Naive thymus-derived CD8-positive, alpha-beta T cell (primary cell): ENCODE measurements at places on chromosomes 11 and 22.

DNA sequence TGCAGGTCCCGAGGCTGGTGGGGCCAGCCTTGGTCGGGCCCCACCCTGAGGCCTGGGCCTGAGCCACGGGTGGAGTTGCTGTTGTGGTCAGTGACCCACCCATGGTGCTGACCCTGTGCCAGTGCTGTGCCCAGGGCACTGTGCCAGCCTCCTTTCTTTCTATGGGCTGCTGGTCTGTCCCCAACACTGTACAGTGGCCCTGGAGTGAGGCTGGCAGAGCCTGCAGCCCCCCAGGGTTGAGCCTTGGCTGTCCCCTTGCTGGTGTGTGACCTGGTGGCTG is 1235.7 kb downstream of the BRD1 start:
- H3K27ac ChIP-seq, result no peak overlapping the region
- H3K4me1 ChIP-seq, result no peaks in the 10 kb centered on the region
- no peak overlapping the region for H3K4me3 ChIP-seq

- H3K27ac ChIP-seq, result peak overlapping the region; percentile 25
- H3K4me3 ChIP-seq, result no peak overlapping the region
- H3K4me1 ChIP-seq, result peaks cover 24% of the 10 kb centered on the region
- peak; percentile 37 for DNase-seq
- H3K27me3 ChIP-seq, result no peaks in the 10 kb centered on the region
- H3K36me3 ChIP-seq, result peaks cover 23% of the 10 kb centered on the region
These were observed 10.0 kb downstream of the PPM1F start for GRCh38 chr22:21942407-21943343.

DNA sequence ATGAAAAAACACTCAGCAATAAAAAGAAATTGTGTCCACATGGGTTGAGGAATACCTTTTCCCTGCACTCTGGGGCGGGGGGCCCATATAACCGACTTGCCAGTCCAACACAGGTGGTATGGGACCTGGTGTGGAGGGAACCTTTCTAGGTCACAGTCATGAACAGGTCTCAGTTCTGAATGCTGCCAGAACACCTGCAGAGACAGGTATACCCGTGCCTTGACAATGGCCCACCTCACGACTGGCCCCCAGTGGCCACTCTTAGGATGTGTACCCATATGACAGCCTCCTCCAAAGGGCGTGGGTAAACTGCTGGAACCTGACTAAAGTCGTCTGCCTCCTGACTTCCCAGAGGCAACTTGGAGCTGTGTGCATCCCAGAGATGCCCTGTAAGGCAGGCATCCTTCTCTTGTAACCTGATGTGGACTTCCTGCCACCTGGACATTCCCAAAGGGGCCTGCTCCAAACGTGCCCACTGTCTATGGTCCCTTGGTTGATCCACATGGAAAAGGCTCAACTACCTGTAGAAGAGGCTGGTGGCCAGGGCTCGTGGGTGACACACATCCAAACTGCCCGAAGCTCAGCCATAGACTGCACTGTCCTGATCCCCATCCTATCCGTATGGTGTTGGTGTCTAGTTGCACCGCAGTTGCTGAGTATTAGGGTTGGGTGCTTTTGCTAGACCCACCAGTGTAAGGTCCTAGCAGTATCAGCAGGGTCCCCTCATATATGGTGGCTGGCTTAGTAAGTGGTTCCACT is 859.3 kb downstream of the BRD1 start:
- peaks cover 11% of the 10 kb centered on the region for H3K27me3 ChIP-seq
- no peaks in the 10 kb centered on the region for H3K4me1 ChIP-seq
- no peaks in the 10 kb centered on the region for H3K36me3 ChIP-seq
- no peak overlapping the region for H3K27ac ChIP-seq

DNA sequence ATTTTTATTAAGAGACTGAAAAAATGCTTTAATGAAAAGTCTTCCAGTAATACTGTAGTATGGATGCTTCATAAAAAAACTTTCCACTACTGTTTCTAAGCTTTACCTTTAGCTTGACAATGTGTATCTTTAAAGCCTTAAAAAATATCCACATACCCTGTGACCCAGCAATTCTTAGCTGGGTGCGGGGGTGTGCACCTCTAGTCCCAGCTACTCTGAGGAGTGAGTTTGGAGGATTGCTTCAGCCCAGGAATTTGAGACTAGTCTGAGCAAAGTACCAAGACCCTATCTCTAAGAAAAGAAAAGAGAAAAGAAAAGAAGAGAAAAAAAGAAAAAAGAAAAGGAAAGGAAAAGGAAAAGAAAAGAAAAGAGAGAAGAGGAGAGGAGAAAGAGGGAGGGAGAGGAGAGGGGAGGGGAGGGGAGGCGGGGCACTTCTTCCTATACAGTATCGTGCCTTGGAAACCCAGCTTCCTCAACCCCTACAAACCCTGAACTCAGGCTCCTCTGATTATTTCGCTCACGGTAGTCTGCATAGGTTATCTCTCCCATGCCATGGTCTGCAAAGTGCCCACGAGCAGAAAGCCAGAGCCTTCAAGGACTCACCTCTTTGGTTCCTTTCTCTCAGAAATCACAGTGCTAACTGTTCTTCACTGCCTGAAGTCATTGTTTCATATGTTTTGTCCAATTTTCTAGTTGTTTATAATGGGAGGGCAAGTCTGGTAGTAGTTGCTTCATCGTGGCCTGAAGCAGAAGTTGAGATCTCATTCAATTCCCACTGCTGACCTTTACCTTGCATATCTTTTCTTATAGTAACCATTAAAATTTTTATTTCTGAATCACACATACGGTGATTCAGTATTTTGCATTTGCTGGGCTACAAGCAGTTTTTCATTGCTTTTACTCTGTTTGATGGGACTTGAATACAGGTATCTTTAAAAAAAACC is 82.2 kb downstream of the FAM83F start:
- no peaks in the 10 kb centered on the region for H3K36me3 ChIP-seq
- no peak for DNase-seq
- H3K27me3 ChIP-seq, result no peaks in the 10 kb centered on the region
- peak overlapping the region; percentile 84 for H3K27ac ChIP-seq
- H3K4me1 ChIP-seq, result peaks cover 56% of the 10 kb centered on the region

GRCh38 chr22:46734830-46735453 is 3.1 kb downstream of the CERK start:
- H3K4me3 ChIP-seq, result peak overlapping the region; percentile 100
- H3K27me3 ChIP-seq, result no peaks in the 10 kb centered on the region
- peak; percentile 44 for DNase-seq
- peaks cover 70% of the 10 kb centered on the region for H3K4me1 ChIP-seq
- peak overlapping the region; percentile 99 for H3K27ac ChIP-seq

GRCh38 chr11:8809939-8810539 is 101.0 kb upstream of the AKIP1 start:
- no peak overlapping the region for H3K4me3 ChIP-seq
- DNase-seq, result no peak
- H3K27ac ChIP-seq, result no peak overlapping the region
- peaks cover 10% of the 10 kb centered on the region for H3K4me1 ChIP-seq

GRCh38 chr11:72075109-72075508 is 5.2 kb downstream of the NUMA1 start:
- no peak overlapping the region for H3K4me3 ChIP-seq
- H3K27me3 ChIP-seq, result no peaks in the 10 kb centered on the region
- peaks cover 4% of the 10 kb centered on the region for H3K36me3 ChIP-seq
- H3K4me1 ChIP-seq, result peaks cover 69% of the 10 kb centered on the region
- no peak for DNase-seq
- H3K27ac ChIP-seq, result no peak overlapping the region

- peak overlapping the region; percentile 93 for H3K27ac ChIP-seq
- no peak for DNase-seq
- peaks cover 50% of the 10 kb centered on the region for H3K4me1 ChIP-seq
- H3K4me3 ChIP-seq, result peak overlapping the region; percentile 76
- H3K27me3 ChIP-seq, result no peaks in the 10 kb centered on the region
These were observed 9.1 kb downstream of the POLD4 start for GRCh38 chr11:67344264-67344663.

DNA sequence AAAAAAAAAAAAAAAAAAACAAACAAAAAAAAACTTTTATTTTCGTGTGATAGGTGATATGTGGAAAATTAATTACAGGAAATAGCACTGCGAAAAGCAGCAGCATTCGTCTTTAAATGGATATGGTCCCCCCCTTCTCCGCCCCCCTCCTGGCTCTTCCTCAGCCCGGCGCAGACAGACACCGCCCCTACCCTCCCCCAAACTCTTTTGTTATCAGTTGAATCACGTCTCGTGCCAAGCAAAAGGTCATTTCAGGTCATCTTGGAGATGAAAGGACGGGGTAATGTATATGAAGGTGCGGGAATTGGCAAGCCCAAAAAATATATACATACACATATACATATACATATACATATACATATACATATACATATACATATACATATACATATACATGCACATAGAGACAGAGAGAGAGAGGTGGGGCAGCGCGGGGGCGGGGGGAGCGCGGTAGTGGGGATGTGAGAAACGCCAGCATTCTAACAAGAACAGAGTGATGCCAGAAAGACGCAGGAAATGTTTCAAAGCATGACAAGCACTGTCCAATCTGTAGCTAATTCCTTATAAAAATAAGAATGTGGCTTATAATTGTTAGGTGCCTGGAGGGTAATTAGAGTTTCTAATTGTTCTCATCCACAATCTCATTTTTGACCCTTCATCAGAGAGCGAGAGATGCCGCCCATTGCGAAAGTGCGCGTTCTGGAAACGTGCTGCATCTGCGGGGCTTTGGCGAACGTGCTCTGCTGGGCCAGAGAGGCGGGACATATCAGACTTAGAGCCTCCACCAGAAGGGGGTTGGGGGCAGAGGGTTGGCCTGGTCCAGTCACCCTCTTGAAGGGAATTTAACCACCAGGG is 214.5 kb upstream of the UBASH3B start:
- H3K36me3 ChIP-seq, result no peaks in the 10 kb centered on the region
- DNase-seq, result no peak
- no peak overlapping the region for H3K4me3 ChIP-seq
- H3K27ac ChIP-seq, result no peak overlapping the region
- peaks cover 19% of the 10 kb centered on the region for H3K27me3 ChIP-seq

- H3K4me1 ChIP-seq, result peaks cover 22% of the 10 kb centered on the region
- H3K4me3 ChIP-seq, result no peak overlapping the region
- no peak for DNase-seq
- peak overlapping the region; percentile 27 for H3K27ac ChIP-seq
These were observed 4.1 kb downstream of the PITPNM1 start for GRCh38 chr11:67500831-67501715.

- H3K4me3 ChIP-seq, result no peak within 1 kb of the TSS
- peaks cover 2% of the 10 kb centered on the region for H3K27me3 ChIP-seq
- peaks cover 4% of the 10 kb centered on the region for H3K4me1 ChIP-seq
- H3K36me3 ChIP-seq, result no peaks in the 10 kb centered on the region
These were observed at the start of gene NCF4 for GRCh38 chr22:36860821-36861659. TSS of gene NCF4 (plus strand) at chr22:36861006. CDS start at chr22:36861172, 166 bp downstream.

- H3K36me3 ChIP-seq, result no peaks in the 10 kb centered on the region
- H3K4me3 ChIP-seq, result no peak overlapping the region
- no peaks in the 10 kb centered on the region for H3K4me1 ChIP-seq
These were observed 143.6 kb upstream of the SEZ6L start for GRCh38 chr22:26025626-26026025.

GRCh38 chr11:112471731-112472130 is 211.1 kb upstream of the PLET1 start:
- no peaks in the 10 kb centered on the region for H3K27me3 ChIP-seq
- DNase-seq, result no peak
- no peaks in the 10 kb centered on the region for H3K36me3 ChIP-seq
- no peaks in the 10 kb centered on the region for H3K4me1 ChIP-seq
- no peak overlapping the region for H3K27ac ChIP-seq
- no peak overlapping the region for H3K4me3 ChIP-seq

GRCh38 chr11:61401173-61401572 is 8.8 kb downstream of the TMEM216 start:
- no peak overlapping the region for H3K4me3 ChIP-seq
- no peak overlapping the region for H3K27ac ChIP-seq
- H3K36me3 ChIP-seq, result peaks cover 81% of the 10 kb centered on the region
- H3K4me1 ChIP-seq, result no peaks in the 10 kb centered on the region
- DNase-seq, result no peak
- H3K27me3 ChIP-seq, result no peaks in the 10 kb centered on the region

GRCh38 chr22:40808018-40808841 is 10.9 kb downstream of the SLC25A17 start:
- H3K27ac ChIP-seq, result no peak overlapping the region
- no peaks in the 10 kb centered on the region for H3K36me3 ChIP-seq
- H3K4me1 ChIP-seq, result peaks cover 17% of the 10 kb centered on the region
- no peaks in the 10 kb centered on the region for H3K27me3 ChIP-seq

- H3K4me3 ChIP-seq, result no peak overlapping the region
- no peaks in the 10 kb centered on the region for H3K4me1 ChIP-seq
- no peaks in the 10 kb centered on the region for H3K27me3 ChIP-seq
These were observed 34.6 kb upstream of the PPP6R3 start for GRCh38 chr11:68425866-68426380.

GRCh38 chr11:15200696-15201095 is 86.0 kb downstream of the INSC start:
- H3K4me1 ChIP-seq, result no peaks in the 10 kb centered on the region
- no peaks in the 10 kb centered on the region for H3K36me3 ChIP-seq
- peaks cover 3% of the 10 kb centered on the region for H3K27me3 ChIP-seq
- no peak for DNase-seq
- no peak overlapping the region for H3K27ac ChIP-seq

- DNase-seq, result no peak
- H3K4me3 ChIP-seq, result no peak overlapping the region
- peaks cover 23% of the 10 kb centered on the region for H3K4me1 ChIP-seq
- no peaks in the 10 kb centered on the region for H3K36me3 ChIP-seq
- H3K27me3 ChIP-seq, result no peaks in the 10 kb centered on the region
- no peak overlapping the region for H3K27ac ChIP-seq
These were observed 66.2 kb downstream of the MPPED1 start for GRCh38 chr22:43477966-43478365.

DNA sequence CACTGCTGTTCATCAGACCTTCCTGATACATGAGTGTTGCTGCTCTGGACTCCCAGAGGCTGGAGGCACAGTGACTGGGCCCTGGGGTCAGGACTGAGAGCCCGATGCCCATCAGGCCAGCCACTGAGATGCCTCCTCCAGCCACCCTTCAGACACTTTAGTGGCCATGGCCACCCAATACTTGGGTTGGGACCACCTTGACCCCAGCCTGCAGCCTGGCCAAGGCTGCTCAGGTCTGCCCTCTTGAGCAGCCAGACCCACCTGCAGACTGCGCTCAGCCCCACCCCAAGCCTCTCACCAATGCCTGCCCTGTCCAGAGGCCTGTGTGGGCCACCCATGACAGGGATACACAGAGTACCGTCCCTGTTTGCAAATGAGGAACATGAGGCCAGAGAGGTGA is 4.2 kb downstream of the RNF215 start:
- H3K27ac ChIP-seq, result no peak overlapping the region
- no peaks in the 10 kb centered on the region for H3K27me3 ChIP-seq
- H3K4me3 ChIP-seq, result no peak overlapping the region
- no peak for DNase-seq
- peaks cover 8% of the 10 kb centered on the region for H3K4me1 ChIP-seq

GRCh38 chr11:125429807-125430678 is 66.0 kb downstream of the FEZ1 start:
- H3K4me3 ChIP-seq, result no peak overlapping the region
- H3K36me3 ChIP-seq, result no peaks in the 10 kb centered on the region
- no peak overlapping the region for H3K27ac ChIP-seq
- peaks cover 36% of the 10 kb centered on the region for H3K27me3 ChIP-seq
- no peak for DNase-seq

- no peak for DNase-seq
- H3K27ac ChIP-seq, result no peak overlapping the region
- H3K36me3 ChIP-seq, result no peaks in the 10 kb centered on the region
- H3K4me3 ChIP-seq, result no peak overlapping the region
These were observed 15.7 kb downstream of the MYO18B start for GRCh38 chr22:25757686-25758085.
